ENCODE measurements at places on chromosomes 2 and 18.

DNA sequence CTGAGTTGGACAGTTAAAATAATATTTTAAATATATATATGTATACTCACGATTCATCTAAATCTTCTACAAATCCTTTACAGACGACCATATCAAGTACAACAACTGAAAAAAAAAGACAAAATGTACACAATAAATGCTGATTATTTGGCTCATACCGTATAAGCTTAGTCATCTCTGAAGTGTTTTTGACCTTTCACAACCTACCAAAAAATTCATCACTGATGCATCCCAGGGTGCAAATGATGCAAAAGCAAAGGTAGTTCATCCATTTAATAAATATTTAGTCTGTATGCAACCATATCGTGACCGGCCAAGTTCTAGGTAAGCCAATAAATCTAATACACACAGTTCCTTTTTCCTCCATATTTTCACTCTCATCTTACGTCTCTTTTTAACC, 1.1 kb downstream of the TMX3 start:
- no peak for DNase-seq

DNA sequence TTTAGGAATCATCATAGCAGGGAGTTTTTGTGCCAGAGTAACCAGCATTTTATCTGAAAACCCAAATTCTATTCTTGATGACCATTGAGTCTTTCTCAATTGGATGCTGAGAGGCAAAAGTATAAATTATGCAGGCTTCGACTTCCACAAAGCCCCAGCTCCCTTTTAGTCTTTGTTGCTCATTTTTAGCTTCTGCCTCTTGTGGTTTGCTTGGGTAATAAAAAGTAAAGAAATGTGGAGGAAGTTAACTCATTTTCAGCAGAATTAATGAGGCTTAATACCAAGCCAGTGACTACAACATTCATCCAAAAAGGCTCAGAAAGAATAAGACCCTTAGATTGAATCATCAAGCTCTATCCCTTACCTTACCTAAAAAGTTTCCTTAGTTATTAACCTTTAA, 18.6 kb downstream of the ERMN start:
- no peak for DNase-seq

GRCh38 chr2:140893685-140894084, 1237.1 kb downstream of the LRP1B start:
- DNase-seq = no peak

DNA sequence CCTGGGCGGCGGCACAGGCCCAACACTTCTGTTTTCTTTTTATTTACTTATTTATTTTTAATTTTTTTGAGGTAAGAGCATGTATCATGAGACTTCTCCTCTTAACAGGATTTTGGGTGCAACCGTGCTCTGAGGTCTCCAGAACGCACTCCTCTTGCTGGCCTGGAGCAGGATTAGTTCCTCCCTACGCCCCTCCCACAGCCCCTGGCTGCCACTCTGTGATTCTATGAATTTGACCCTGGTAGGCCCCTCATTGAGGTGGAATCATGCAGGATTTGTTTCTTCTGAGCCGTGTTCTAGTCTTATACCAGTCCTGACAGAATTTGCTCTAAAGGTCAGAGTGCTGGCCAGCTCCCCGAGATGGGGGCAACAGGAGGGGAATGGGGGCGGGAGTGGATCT, 106.5 kb upstream of the HS6ST1 start:
- no peak for DNase-seq

DNA sequence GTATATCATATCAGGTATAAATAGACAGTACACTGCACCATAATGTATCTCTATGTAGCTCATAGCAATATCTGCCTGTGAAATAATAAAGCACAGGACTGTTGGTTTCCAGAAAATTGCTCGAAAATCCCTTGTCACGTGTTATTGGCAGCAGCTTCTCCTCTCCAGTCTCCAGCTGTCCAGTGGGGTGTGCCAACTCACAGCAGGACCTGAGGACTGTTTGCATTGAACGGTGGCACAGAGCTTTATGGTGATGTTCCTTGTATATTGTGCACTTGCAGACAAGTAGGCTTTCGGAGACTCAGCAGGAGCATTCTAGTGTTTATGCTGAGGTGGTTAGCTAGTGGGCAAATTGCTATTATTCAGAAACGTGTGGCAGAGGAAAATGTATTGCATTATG, 182.2 kb upstream of the ATP5MC3 start:
- DNase-seq = peak; percentile 96

DNA sequence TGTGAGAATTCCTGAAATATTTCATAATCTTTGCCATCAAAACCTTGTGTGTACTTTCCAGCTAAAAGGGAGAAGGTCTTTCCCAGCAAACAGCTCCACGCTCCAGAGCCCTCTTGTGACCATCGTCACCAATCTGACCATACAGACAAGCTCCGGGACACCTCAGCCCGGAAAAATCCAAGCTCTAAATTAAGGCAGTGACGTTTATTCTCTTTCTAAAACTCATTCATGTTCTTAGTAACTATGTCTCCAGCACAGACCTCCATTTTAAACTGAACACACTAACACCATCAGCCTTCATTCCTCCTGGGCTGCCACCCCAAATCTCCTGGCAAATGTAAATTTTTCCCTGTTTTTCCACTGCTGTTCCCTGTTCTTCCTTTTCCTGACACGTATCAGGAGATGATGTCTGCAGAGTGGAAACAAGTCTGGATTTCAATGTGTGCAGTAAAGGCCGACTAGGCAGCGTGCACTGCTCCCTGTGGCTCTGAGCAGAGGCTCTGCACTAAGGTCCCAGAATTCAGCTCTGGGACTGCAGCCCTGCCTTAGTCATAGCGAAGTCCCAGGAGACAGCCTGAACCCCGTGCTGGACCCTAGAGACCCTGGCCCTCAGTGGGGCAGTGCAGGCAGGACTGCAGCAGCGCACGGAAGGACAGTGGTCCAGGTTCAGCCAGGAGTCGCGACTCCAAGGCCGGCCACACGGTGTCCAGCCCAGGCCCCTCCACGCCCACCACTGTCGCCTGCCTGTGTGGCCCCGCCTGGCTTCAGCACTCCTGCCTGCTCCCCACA, 452.5 kb upstream of the SALL3 start:
- no peak for DNase-seq

DNA sequence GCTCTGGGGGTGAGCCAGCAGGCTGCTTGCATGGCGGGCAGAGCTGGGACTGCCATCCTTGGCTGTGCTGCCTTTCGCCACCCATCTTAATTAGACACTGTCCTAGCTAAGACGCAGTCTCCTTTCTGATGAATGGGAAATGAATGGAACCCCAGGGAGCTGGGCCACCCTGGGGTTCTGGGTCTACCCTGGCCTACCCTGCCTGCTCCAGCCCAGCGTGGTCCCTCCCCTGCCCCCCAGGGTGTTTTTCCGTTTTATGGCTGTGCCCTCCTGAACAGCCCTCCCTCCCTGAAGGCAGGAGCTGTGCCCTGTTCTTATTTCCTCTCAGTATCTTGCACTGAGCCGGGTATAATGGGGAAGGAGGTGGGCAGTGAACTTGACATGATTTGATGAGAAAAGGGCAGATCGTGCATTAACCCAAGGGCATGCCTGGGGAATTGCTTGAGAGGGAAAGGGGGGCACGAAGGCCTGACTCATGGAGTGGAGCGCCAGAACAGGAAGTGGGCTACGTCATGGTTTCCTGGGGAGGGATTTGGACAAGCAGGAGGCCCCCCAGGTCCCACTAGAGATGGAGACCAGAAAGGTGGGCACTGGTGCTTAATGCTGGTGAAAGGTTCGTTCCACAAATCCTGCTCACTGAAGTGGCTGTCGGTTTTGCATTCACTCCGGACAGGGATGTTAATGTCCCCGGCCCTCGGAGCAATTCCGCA, 165.0 kb downstream of the KLHL29 start:
- DNase-seq = no peak

- DNase-seq = no peak
These were observed 91.3 kb downstream of the MEMO1 start for GRCh38 chr2:31919499-31919898.

- DNase-seq = no peak
These were observed 1094.8 kb downstream of the SUCLG1 start for GRCh38 chr2:83364264-83364663.

GRCh38 chr2:227816507-227817294, 3.1 kb downstream of the CCL20 start:
- no peak for DNase-seq

DNA sequence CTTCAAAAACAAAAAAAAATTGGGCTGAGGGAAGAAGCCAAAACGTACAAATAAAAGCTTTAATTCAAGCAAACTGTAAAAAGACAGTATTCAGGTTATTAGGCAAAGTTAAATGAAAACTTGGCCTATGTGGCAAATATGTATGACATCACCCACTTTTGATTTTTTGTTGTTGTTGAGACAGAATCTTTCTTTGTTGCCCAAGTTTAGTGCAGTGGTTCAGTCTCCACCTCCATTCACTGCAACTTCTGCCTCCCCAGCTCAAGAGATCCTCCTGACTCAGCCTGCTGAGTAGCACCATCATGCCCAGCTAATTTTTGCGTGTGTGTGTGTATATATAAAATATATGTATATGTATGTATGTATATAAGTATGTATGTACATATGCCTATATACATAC, 440.4 kb upstream of the NRXN1 start:
- DNase-seq = no peak

- DNase-seq = no peak
These were observed 794 bp upstream of the CHCHD5 start for GRCh38 chr2:112583497-112584133.

- no peak for DNase-seq
These were observed 154.5 kb upstream of the NDUFV2 start for GRCh38 chr18:8948011-8948410.

All from NCI-H748 treated with DMSO at 0.1 percent for 48 hours (cell line).